ENCODE measurements at places on chromosomes 1 and 21. TPM values are rescaled to one million over a fixed set of nuclear protein-coding genes. Genes with fewer than 3 reads are reported as not detected.

The CCDC30 gene
- total RNA-seq: 0.79 TPM

DNA sequence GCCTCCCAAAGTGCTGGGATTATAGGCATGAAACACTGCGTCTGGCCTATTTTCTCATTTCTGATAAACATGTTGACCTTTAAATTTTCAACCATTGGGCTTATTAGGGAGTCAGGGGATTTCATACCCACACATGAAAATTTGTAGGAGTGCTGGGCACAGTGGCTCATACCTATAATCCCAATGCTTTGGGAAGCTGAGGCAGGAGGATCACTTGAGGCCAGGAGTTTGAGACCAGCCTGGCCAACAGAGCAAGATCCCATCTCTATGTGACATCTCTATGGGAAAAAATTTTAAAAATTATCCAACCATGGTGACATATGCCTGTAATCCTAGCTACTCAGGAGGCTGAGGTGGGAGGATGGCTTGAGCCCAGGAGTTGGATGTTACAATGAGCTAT is 10.5 kb upstream of the H3-3A start:
- no peak for DNase-seq

DNA sequence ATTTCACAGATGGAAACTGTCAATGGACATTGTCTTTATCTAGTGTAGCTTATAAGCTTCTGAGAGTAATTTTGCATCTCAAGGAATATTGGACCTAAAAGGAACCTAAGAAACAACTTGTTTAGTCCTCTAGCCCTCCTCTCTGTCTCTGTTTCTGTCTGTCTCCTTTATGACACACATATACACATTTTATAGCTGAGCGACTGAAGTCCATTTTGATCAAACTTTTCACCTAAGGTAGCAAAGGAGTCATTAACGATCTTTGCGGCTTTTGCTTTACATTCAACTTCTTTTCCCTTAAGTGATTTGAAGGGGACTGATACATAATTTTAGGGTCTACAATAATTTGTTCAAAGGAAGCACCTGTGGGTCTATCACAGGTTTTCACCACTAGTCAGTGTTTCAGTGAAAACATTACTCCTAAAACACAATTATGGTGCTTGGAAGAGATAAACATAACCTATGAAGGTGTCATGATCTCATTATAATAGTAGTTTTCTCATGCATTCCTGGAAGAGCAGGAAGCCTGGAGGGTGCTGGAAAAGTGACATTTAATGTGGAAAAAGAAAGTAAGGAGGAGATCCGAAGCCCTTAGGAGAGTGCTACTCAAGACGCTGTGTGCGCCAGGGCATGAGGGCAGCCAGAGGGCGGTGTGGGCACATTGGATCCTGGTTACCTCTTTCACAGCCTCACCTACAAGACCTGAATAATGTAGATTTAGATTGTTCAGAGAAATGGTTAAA is 248.6 kb downstream of the DNM3 start:
- no peak for DNase-seq

DNA sequence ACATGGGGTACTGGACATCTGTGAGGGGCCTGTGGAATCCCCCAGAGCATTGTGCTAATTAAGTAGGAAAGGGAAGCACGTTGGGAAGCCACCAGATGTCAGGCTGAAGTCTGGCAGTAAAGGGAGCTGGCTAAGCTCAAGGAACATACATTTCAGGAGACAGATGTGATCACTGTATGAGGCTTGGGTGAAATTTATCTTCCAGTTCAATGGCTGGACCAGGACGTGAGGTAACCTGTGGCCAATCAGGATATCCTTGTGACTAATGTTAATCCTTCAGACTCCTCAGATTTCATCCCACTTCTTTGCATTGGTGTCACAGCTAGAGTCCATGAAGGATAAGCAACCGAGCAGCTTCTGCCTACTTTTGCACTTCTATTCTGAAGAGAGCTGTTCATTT is 110.2 kb upstream of the APP start:
- no peak for DNase-seq

- no peak for DNase-seq
Measured at GRCh38 chr1:246462986-246463385, 44.1 kb downstream of the SMYD3 start.
